ENCODE measurements at places on chromosomes 2 and 18. TPM values are rescaled to one million over a fixed set of nuclear protein-coding genes. Genes with fewer than 3 reads are reported as not detected.
A peak's percentile ranks its signal among the peaks of the same experiment; 100 is the strongest.

- no peaks in the 10 kb centered on the region for H3K36me3 ChIP-seq
- H3K4me1 ChIP-seq = peaks cover 5% of the 10 kb centered on the region
- peak overlapping the region; percentile 41 for H3K4me3 ChIP-seq
- H3K27ac ChIP-seq = peak overlapping the region; percentile 94
- DNase-seq = no peak
These were observed 204 bp downstream of the FAM110C start for GRCh38 chr2:46131-46470.

DNA sequence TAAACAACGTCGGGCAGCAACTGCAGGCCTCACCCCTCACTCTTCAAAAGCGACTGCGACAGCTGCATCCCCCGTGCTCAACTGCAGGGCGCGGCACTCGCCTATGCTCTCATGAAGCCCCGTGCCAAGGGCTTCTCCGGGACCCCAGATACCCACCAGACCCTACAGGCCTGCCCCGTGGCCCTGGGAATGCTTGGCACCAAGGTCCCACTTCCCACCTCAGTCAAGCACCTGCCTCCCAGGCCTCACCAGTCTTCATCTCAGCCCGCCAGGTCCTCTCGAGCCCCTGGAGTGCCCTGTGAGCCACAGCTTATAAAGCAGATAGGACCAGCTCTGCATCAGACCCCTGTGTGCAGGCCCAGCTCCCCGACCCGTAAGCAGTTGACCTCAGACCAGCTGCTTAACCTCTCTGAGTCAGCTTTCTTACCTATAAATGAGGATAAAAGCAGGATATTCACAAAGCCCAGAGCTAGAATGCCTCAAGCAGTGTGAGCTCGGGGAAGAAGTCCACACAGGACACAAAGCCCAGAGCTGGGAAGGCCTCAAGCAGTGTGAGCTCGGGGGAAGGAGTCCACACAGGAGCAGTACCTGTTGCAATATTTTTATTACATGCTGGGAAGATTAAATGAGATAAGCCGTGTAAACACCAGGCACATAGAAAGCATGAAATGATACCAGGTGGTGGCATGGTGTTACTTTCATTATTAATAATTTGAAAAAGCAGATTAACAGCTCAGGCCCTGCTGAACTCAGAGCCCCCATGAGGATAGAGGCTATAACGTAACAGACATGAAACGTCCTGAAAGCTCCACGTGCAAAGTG lies 96.9 kb downstream of the HDAC4 start:
- H3K4me1 ChIP-seq = peaks cover 4% of the 10 kb centered on the region
- H3K27me3 ChIP-seq = no peaks in the 10 kb centered on the region
- H3K36me3 ChIP-seq = no peaks in the 10 kb centered on the region
- no peak overlapping the region for H3K4me3 ChIP-seq
- H3K27ac ChIP-seq = no peak overlapping the region
- no peak for DNase-seq

DNA sequence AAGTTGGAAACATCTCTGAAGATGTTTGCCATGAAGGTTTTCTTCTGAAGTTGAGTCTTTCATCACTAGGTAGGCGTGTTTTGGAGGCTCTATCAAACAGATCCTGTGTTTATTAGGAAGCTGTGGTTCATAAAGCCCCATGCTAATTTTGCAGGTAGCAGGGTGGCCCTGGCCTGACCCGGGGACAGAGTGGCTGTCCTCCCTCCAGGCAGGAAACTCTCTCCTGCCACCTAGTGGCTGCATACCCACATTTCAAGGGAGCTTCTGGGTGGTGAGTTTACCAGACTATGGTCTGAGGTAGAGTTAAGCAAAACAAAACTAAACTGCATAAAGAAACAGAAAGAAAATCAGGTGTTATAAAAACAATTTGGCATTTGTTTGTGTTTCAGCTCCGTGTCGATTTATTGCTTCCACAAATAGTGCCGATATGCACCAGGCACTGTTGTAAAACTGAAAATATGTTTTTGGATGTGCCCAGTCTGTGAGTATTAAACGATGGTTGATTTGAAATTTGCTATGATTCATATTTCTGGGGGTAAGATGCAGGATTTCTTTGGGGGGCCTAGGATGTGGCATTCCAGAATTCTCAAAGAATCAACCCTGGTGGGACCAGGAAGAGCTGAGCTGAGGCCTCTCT lies 26.0 kb upstream of the IL37 start:
- no peaks in the 10 kb centered on the region for H3K4me1 ChIP-seq
- no peak overlapping the region for H3K4me3 ChIP-seq
- H3K27ac ChIP-seq = no peak overlapping the region
- peak; percentile 11 for DNase-seq

DNA sequence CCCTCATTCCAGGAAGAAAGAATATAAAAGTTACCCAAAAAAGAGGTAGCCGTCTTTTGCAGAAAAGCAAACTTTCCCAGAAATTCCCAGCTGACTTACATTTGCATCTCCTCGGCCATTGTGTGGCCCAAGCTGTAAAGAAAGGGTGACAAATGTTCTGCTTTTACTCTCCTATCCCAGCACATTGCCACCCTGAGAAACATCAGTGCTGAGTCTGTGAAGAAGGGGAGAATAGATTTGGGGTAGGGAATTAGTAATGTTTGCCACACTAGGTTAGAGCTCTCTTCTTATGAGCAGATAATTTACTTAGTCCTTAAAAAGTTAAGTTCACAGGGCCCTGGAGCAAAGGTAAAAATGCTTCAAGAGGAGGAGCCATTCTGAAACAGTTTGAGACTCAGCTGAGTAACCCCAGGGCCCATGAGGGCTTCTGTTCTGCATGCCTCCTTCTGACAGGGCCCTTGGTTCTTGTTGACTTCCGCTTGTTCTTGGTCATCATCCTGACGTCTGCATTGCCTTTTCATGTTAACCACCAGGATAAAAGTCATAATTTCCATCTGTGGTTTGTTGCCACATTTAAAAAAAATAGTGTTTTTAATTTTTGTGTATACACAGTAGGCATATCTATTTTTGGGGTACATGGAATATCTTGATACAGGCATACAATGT lies 550.7 kb downstream of the RNF144A start:
- no peaks in the 10 kb centered on the region for H3K4me1 ChIP-seq
- no peak for DNase-seq
- H3K36me3 ChIP-seq = no peaks in the 10 kb centered on the region
- no peaks in the 10 kb centered on the region for H3K27me3 ChIP-seq
- no peak overlapping the region for H3K27ac ChIP-seq
- no peak overlapping the region for H3K4me3 ChIP-seq

GRCh38 chr2:229454934-229455631 lies 184.0 kb upstream of the PID1 start:
- no peak for DNase-seq
- no peak overlapping the region for H3K27ac ChIP-seq
- H3K36me3 ChIP-seq = no peaks in the 10 kb centered on the region
- H3K4me3 ChIP-seq = no peak overlapping the region
- no peaks in the 10 kb centered on the region for H3K4me1 ChIP-seq

DNA sequence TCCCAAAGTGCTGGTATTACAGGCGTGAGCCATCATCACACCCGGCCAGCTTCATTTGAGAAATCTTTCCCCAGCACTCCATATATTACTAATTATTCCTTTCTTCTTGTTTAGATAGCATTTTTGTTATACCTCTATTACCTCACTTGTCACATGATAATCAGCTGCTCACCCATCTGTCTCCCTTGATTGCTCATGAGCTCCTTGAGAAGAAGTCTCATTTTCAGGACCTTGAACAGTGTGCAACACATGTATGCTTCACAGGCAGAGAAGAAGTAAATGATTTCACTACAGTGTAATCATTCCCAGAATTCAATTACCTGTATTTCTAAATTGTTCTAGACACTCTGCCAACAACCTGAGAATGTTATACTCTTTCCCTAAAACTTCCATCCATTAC lies 6.2 kb downstream of the PAIP2B start:
- H3K36me3 ChIP-seq = no peaks in the 10 kb centered on the region
- no peak overlapping the region for H3K4me3 ChIP-seq
- no peaks in the 10 kb centered on the region for H3K4me1 ChIP-seq
- no peak overlapping the region for H3K27ac ChIP-seq

GRCh38 chr18:51253476-51253875 lies 56.0 kb upstream of the MEX3C start:
- no peak for DNase-seq
- no peaks in the 10 kb centered on the region for H3K27me3 ChIP-seq
- H3K27ac ChIP-seq = no peak overlapping the region
- no peaks in the 10 kb centered on the region for H3K36me3 ChIP-seq
- H3K4me3 ChIP-seq = no peak overlapping the region

- H3K27ac ChIP-seq = peak overlapping the region; percentile 82
- H3K27me3 ChIP-seq = no peaks in the 10 kb centered on the region
- no peak overlapping the region for H3K4me3 ChIP-seq
- H3K36me3 ChIP-seq = no peaks in the 10 kb centered on the region
- peak; percentile 50 for DNase-seq
These were observed 3.3 kb downstream of the CIB4 start for GRCh38 chr2:26637811-26638310.

GRCh38 chr18:50748243-50749229 lies 71.3 kb downstream of the MRO start:
- H3K27ac ChIP-seq = no peak overlapping the region
- no peaks in the 10 kb centered on the region for H3K4me1 ChIP-seq
- H3K4me3 ChIP-seq = no peak overlapping the region

DNA sequence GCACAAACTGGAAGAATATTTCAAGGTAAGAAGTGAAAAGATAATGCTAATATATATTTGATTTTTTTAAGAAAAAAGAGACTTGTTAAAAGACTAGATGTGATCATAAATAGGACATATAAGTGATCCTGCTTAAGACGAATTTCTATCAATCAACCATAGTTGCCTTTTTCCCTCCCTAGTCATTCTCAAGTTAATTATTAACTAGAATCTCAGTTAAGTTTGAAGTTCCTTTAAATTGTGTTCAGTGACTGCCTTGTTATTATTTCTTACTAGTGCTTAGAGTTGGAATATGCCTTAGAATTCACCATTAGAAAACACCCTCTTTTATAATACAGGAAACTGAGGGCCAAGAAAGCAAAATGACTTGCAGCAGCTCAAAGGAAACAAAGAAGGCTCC lies 141.5 kb upstream of the SP5 start:
- H3K27me3 ChIP-seq = no peaks in the 10 kb centered on the region
- no peak for DNase-seq
- H3K27ac ChIP-seq = no peak overlapping the region
- no peak overlapping the region for H3K4me3 ChIP-seq
- H3K4me1 ChIP-seq = peaks cover 2% of the 10 kb centered on the region

BCL2 gene
- total RNA-seq = 109 TPM

NEU2 gene
- not detected for total RNA-seq

HOXD13 gene
- not detected for total RNA-seq

SP110 gene
- 19.3 TPM for total RNA-seq
